ENCODE measurements at places on chromosomes 13 and 19.

DNA sequence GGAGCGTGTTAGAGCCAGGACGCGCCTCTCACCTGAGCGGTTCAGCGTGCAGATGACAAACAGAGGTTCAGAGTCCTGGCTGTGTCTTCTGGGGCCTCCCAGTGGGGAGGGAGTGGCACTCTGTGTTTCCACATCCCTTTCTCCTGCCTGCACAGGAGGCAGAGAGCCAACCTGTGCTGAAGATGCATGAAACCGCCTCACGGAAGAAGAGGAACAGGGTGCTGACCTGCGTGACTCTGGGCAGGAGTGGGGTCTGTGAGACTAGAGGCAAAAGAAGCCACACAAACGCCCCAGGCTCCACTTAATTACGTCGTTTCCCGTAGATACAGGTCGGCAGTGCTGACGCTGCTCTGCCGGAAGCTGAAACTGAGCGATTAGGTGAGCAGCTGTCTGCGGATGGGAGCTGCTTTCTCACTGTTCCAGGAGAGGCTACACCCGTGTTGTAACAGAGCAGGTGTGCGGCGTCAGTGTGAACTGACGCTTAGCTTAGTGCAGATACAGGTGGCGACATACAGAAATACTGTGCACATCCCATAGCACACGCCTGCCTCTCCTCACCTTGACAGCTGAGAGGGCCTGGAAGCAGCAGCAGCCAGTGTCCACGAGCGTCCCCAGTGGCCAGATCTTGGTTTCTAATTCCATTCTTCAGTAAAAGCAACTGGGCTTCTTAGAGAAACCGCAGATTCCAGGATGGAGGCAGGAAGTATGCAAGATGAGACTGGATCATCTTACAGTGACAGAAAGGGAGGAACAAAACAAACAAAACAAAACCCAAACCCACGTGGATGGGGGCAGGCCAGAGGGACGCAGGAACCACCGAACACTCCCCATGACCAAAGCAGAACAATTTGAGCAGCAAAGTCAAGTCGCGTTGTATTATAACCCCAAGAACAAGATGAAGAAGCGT is 37.7 kb upstream of the MCF2L start:
- no peak for DNase-seq

GRCh38 chr13:65882810-65883209 is 1347.3 kb downstream of the PCDH9 start:
- DNase-seq = no peak

- no peak for DNase-seq
Measured at GRCh38 chr19:1343041-1343440, 40.7 kb upstream of the NDUFS7 start.

GRCh38 chr19:1579222-1579621 is 11.1 kb upstream of the MEX3D start:
- no peak for DNase-seq

GRCh38 chr13:44433863-44434765 is 60.5 kb downstream of the SERP2 start:
- DNase-seq = no peak

GRCh38 chr13:24124789-24125476 is 35.6 kb upstream of the SPATA13 start:
- peak; percentile 32 for DNase-seq

- no peak for DNase-seq
Measured at GRCh38 chr19:48400018-48400742, 6.7 kb downstream of the GRIN2D start.

GRCh38 chr19:18612051-18612771 is 459 bp upstream of the TMEM59L start:
- no peak for DNase-seq

DNA sequence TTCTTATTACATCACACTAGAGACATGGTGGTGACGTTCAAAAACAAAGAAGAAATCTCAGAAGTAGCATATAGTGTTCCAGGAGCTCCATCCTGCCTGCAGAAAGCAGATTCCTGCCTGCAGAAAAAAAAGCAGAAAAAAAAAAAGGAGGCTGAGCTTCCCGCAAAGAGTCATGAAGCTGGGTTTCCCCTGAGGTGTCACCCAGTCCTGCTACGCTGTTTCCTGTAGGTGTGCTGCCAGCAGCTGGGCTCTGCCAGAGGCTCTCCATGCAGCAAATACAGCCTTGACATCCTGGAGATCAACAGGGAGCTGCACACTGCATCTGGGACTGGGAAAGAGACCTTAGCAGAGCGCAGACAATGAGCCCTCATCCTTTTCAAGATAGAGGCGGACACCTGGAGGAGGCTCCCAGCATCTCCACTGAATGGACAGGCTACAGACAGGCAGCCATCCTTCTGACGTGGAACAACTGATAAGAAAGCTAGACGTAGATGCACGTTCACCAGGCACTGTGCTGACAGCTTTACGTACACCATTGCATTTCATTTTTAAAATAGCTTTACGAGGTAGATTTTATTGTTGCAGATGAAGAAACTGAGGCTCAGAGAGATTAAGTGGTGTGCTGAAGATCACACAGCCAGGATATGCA is 350.9 kb downstream of the FOXO1 start:
- peak; percentile 57 for DNase-seq

- DNase-seq = no peak
Measured at GRCh38 chr19:15170345-15170744, 30.4 kb downstream of the NOTCH3 start.

DNA sequence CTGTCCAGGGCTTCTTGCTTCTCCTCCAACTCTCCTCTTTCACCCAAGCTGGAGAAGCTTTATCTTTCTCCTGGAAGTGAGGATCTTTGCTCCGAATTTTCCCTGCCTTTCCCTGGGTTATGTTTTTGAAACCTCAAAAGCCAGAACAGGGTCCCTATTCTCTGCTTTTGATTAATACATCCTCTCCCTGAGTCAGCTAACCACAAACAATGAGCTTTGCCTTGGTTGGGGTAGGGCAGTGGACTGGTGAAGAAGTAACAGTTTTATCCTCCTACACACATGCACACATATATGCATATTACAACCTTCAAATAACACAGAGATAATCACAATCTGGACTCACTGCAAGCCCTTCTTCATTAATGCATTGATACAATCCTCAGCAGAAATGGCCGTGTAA is 44.6 kb downstream of the DLEU7 start:
- DNase-seq = no peak

GRCh38 chr13:66886264-66886663 is 343.9 kb downstream of the PCDH9 start:
- no peak for DNase-seq

DNA sequence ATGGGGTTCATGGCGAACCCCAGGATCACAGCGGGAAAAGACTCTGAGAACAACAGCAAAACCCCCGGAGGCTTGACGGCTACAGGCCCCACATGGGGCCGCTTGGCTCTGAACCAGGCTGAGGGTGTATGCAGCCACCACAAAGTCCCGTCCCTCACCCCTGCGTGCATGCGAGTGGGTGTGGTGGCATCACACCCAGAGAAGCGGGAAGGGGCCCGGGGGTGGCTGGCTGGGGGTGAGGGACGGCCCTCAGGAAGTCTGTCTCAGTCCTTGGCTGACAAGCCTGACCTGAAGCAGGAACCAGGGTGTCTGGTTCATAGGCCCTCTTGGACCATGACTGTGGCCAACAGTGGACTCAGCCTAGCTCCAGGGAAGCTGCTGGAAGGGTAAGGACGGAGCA is 34.2 kb downstream of the CEBPG start:
- DNase-seq = no peak

Measured in activated CD4-positive, alpha-beta T cell treated with anti-CD3 and anti-CD28 coated beads, Interleukin-2, amount 50 U/mL, for 16 hours (primary cell).